ENCODE measurements at places on chromosomes 4 and X.

DNA sequence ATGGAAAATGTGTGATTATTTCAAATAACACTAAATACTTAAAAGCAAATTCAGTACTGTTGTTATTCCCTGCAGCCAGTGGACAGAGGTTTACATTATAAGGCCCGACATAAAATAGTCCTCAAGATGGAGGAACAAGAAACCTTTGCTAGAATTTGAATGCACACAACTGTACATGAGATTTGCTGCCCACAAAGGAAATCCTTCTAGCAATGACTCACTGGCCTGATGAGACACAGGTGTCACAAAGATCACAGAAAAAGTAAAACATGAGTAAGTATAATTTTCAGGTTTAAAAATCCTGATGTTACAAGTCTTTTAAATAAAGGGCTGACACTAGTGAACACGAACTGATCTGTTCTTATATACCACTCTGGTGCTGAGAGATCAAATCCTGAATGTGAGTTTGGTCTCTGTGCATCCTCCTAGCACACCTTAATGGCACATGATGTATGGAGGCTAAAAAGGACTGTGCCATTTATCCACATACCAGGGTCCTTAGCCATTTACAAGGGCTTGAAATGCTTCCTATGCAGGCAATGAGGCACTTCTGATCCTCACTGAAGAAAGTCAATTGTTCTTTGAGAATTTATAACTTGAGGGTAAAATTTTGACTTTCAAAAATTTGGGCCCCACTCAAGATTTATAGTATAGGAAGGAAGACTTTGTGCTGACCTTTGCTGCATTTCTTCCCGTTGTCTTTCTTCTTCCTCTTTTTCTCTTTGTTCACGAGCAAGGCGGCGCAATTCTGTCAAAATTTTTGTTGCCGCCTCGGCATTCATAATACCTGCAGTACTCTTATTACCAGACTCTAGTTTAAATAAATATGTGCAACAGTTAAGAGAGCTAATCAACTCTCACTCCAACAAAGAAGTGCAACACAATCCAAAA is 23.0 kb downstream of the MAP7D3 start:
- no peak for DNase-seq

DNA sequence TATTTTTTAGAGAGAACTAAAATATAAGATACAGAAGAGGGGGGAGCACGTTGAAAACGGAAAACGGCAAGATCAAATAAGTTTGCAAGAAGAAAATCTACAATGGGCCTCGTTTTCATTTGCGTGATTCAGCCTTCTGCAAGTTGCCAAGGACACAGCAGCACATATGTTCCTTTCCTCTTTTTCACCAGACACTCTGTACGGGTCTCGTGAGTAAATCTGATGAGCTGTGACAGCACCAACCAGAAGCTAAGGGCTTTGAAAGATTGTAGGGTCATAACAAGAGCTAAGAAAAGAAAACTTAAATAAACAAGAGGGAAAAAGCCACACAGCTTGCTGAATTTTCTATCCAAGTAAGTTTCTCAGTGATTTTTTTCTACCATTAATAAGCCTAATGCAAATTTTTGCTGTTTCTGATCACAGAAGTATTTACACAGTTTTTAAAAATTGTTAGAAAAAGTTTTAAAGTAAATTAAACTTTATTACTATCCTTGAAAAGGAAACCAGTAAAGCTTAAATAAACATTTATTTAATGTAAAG is 63.4 kb downstream of the SCML2 start:
- DNase-seq: no peak

DNA sequence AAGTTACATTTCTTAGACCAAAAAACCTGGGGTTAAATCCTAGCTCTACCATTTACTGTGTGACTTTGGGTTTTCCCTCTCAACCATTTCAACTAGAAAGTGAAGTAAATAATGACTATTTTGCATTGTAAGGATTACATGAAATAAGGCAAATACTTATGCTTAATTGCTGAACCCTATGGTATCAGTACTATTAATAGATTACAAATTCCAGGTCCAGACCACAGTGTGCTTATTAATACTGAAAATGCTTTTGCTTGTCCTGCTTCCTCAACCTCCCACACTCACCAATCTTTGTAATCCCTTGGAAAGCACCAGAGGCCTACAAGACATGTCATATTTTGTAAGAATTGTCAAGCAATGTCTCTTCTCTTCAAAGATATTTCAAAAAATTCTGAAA is 456.5 kb downstream of the SPOCK3 start:
- no peak for DNase-seq

- no peak for DNase-seq
These were observed 173.0 kb downstream of the SPCS3 start for GRCh38 chr4:176492646-176493302.

GRCh38 chrX:11558972-11559371 is 106.7 kb downstream of the ARHGAP6 start:
- peak; percentile 43 for DNase-seq

DNA sequence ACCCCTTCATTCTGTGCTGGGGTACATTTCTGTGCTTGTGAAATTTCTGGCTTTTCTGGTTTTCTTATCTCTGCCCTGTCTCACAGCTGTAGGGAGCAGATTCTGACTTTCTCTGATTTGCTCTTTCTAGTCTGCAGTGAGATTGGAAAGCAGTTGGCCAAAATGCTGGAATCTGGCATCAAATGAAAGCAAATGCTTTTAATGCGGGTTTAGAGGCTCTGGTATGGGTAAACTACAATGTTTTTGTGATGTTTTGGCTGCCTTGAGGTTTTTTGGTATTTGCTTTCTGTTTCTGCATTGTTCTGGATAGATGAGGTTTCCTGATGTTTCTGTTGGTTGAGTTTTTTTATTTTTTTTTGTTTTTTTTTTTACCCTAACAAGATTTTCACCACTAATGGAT is 23.8 kb downstream of the SMIM20 start:
- DNase-seq: no peak

- no peak for DNase-seq
These were observed 352.9 kb downstream of the GASK1B start for GRCh38 chr4:157819693-157820464.

DNA sequence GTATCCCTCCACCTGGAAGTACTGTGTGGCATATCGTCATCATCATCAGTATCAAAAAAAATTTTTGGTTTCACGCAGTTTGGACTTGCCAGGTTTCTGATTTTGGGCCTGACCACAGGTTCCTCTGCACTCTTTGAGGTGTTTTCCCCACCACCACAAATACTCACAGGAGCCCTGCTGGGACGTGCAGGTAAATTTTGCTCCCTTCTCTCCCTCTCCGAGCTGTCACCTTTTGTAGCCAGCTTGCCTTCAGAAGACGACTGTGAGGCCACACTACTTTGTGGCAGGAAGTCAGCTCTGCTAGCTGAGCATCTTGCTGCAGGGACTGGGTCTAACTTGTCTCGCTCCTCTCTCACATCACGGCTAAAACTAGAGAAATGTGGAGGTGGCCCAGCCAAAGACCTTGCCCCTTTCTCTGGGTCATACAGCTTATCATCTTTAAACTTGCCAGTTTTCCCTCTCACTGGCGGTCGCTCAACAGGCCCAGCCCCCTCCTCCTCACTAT is 2.8 kb downstream of the PJA1 start:
- DNase-seq: no peak

DNA sequence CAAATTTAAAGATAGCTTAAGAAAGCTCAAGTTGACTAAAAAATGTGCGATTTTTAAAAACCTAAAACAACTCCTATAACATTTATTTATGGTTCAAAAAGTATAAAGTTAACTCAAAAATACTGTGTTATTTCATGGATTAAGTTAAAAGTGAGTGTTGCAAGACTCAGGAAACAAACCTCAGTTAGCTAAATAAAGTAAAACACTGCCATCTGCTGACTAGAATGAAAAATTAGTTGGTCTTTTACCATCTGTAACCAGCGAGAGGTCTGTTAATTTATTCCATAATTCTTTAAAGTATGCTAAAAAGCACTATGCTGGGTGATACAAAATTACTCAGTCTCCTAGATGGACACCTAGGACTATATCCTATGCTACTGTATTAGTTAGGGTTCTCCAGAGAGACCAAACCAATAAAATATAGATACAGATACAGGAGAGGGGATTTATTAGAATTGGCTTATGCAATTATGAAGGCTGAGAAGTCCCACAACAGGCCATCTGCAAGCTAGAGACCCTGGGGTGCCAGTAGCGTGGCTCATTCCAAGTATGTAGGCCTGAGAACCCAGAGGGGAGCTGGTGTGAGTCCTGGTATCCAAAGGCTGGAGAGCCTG is 4.9 kb upstream of the WDFY3 start:
- DNase-seq: no peak

GRCh38 chr4:176320976-176321361 is 1.2 kb downstream of the SPCS3 start:
- DNase-seq: no peak

- no peak for DNase-seq
These were observed 217.1 kb downstream of the ZNF674 start for GRCh38 chrX:46328133-46328532.

GRCh38 chr4:113828702-113829101 is 67.2 kb upstream of the CAMK2D start:
- DNase-seq: no peak
